ENCODE measurements at places on chromosomes 4 and X.

DNA sequence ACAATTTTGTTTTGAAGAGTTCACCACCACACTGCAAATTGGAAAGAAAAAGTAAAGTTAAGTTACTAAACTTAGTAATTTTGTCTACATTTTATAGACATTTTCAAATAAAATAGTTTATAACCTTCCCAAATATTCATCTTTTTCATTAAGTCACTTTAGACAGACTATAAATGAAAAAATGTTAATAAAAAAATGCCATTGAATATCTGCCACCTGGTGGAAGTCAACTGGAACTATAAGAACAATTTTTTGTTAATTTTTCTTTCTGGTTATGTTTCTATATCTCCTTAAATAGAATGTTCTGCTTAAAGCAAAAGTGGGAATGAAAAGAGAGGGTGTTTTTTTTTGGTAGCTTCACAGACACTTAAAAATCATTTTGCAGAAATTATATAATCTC lies 534.4 kb upstream of the PCDH10 start:
- DNase-seq: no peak

- no peak for DNase-seq
Measured at GRCh38 chrX:30309139-30309571, at the start of gene NR0B1. Gene NR0B1 (minus strand): TSS chrX:30309390. CDS start chrX:30309363, 27 bp downstream.

GRCh38 chr4:138014590-138015288 lies 227.4 kb downstream of the SLC7A11 start:
- no peak for DNase-seq

- no peak for DNase-seq
Measured at GRCh38 chr4:33780952-33781791, 2463.1 kb downstream of the ARAP2 start.

GRCh38 chrX:57587607-57588006 lies 4.2 kb upstream of the ZXDB start:
- no peak for DNase-seq

DNA sequence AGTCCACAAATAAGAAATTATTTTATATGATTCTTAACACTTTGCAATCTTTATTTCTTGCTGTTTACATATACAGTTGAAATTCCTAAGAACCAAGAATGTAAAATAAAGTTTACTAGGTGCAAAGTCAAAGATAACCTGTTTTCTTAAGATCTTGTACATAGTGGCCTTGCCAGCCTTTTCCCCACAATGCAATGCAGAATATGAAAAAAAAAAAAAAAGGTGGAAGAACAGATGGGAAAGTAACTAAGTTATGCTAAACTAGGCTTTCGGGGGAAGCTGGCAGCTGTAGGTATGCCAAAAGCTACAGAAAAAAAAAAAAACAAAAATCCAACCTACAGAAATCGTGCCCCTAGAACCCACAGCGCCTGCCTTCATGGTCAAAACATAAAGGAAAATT lies 1588.4 kb downstream of the STIM2 start:
- no peak for DNase-seq

- no peak for DNase-seq
Measured at GRCh38 chr4:24970635-24971034, 57.8 kb upstream of the CCDC149 start.

DNA sequence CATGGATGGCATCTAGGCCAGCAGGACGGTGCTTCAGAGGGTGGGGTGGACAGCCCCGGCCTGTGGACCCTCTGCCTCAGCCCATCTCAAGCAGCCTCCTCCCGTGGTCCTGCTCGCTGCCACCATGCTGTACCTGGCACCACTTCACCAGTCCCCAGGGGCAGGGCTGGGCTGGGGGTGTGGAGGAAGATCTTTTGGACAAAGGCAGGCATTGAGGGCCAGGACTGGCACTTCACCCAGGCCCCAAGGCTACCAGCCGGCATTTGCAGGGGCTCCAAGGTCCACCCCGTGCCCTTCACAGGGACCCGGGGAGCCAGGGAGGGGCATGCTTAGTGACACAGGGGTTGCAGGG lies 713 bp downstream of the PLXNB3 start:
- DNase-seq: no peak

- no peak for DNase-seq
Measured at GRCh38 chr4:128459547-128459946, 171.9 kb upstream of the PGRMC2 start.

DNA sequence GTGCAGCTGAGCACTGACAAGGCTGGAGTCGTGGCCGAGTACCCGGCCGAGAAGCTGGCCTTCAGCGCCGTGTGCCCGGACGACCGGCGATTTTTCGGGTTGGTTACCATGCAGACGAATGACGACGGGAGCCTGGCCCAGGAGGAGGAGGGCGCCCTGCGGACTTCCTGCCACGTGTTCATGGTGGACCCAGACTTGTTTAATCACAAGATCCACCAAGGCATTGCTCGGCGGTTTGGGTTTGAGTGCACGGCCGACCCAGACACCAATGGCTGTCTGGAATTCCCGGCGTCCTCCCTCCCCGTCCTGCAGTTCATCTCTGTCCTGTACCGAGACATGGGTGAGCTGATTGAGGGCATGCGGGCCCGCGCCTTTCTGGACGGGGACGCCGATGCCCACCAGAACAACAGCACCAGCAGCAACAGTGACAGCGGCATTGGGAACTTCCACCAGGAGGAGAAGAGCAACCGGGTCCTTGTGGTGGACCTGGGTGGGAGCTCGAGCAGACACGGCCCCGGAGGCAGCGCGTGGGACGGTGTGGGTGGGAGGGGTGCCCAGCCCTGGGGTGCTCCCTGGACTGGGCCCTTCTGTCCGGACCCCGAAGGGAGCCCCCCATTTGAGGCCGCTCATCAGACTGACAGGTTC lies 24.3 kb downstream of the RGS12 start:
- no peak for DNase-seq

GRCh38 chr4:54819034-54819433 lies 161.3 kb downstream of the KIT start:
- no peak for DNase-seq

DNA sequence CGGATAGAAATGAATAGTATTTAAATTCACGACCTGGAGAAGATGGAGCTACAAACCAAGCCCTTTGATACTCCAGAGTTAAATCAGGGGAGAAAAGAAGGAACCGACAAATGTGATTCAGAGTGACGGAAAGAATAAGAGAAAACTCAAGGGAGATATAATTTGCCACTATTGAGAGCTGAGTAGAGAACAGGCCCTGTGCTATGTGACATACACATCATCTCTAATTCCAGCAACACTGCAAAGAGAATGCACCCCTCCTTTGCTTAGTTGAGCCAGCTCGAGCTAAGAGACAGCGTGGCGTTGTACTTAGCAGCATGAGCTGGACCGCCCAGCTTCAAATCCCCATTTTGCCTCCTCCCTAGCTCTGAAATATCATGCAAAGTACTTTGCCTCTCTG lies 266.4 kb upstream of the TENM3 start:
- DNase-seq: no peak

GRCh38 chr4:139453041-139453370 lies 915 bp upstream of the RAB33B start:
- DNase-seq: peak; percentile 34

DNA sequence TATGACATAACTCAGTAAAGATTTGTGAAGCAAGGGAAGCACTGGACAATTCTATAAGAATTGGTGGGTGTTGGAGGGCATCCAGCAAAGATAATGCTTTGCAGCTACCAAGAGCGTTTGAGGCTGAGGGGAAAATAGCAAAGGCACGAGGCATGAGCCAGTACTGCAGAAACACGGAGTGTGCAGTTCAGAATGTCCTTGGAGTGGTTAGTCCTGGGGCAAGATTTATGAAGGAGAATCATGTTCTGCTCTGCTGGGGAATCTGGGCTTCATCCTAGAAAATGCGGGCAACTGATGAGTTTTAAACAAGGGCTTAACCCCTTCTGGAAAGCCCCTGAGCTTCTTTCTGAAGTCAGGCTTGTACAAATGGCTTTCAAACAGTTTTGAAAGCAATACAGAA lies 452.5 kb downstream of the IL15 start:
- no peak for DNase-seq

DNA sequence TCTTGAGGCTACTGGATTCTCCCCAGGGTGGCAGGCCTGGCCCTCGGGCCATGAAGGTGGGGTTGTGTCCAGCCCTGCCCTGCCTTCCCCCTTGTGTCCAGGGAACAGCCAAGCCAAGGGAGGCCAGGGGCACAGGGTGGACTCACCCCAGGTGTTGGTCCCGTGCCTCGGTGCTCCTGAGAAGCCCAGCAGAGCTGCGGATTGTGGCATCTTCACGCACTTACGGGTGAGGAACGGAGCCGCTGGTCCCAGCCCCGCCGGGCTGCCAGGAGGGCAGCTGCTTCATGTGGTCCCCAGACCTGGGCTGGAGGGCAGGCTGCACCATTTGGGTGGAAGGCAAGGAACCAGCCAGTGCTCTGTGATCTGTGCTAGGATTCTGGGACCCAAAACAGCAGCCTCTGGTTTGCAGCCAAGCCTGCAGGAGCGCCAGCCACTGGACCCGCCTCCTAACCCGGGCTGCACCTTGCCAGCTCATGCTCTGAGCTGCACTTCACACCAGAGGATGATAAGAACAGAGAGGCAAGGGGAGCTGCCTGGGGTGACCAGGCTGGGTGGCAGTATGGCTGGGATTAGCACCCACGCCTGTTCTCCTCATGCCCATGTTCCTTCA lies 36.1 kb upstream of the HMX1 start:
- DNase-seq: no peak

GRCh38 chr4:92952897-92953296 lies 649.1 kb downstream of the GRID2 start:
- no peak for DNase-seq

GRCh38 chr4:168765726-168766125 lies 244.3 kb downstream of the CBR4 start:
- DNase-seq: no peak

DNA sequence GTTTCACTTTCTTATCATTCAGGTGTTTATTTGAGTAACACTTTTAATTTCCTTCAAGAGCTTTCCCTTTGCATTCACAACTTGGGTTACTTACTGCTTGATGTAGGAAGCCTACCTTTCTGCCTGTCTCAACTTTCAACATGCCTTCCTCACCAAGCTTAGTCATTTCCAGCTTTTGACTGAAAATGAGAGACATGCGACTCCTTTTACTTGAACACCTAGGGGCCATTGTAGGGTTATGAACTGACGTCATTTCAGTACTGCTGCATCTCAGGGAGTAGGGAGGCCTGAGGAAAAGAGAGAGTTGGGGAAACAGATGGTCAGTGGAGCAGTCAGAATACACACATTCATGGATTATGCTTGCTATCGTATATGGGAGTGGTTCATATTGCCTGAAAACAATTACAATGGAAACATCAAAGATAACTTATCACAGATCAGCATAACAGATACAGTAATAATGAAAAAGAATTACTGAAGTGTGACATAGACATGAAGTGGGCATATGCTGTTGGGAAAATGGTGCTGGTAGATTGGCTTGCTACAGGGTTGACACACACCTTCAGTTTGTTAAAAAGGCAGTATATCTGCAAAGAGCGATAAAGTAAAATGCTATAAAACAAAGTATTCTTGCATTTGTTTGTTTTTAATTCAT lies 25.7 kb downstream of the USP53 start:
- no peak for DNase-seq

DNA sequence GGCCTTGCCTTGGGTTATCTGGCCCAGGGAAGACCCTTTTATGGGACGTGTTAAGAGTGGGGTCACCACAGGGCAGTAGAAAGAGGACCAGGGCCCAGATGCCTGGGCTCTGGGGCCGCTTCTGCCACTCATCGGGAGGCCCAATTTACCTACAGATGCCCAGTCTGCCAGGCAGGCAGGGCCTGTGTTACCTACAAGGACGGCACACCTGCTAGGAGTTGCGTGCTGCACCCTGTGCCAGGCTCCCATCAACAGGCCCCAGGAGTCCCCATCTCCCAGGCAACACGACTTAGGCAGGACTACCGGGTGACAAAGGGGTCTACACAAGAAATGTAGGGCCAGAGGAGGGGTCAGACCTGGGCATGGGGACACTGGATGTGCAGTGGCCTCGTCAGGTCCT lies 34.6 kb downstream of the WDR1 start:
- DNase-seq: no peak

GRCh38 chr4:119093042-119093827 lies 42.4 kb upstream of the MYOZ2 start:
- DNase-seq: no peak

Data from NCI-H1105 (cell line).